ENCODE measurements at places on chromosomes 11 and 22.

DNA sequence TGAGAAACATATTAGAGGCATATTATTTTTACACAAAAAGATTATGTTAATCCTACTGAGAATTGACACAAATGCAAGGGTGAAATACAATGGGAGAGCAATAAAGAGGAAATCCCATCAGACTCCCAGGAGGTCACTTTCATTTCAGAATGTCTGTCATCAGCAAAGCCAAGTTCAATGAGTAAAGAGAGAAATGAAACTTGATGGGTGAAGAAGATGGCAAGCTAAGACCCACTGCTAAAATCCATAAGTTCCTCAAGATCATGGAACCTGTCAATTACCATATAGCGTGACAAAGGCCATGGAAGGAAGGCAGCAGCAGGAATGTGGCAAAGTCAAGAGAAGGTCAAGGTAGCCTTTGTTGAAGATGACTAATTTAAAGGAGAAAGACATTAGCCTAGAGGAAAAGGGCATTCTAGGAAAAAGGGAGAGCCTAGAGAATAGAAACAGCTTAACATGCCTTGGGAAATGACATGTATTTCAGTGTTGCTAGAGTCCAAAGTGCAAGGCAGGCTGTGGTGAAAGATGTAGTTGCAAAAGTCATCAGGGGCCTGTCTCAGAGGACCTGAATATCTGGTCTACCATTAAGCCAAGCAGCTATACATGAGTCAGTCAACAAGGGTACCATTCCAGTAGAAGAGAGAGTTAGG lies 43.1 kb downstream of the FAM168A start:
- no peak for DNase-seq

- DNase-seq = no peak
Measured at GRCh38 chr11:12811861-12812260, 137.6 kb downstream of the TEAD1 start.

- no peak for DNase-seq
Measured at GRCh38 chr22:49969751-49970527, 9.4 kb downstream of the PIM3 start.

DNA sequence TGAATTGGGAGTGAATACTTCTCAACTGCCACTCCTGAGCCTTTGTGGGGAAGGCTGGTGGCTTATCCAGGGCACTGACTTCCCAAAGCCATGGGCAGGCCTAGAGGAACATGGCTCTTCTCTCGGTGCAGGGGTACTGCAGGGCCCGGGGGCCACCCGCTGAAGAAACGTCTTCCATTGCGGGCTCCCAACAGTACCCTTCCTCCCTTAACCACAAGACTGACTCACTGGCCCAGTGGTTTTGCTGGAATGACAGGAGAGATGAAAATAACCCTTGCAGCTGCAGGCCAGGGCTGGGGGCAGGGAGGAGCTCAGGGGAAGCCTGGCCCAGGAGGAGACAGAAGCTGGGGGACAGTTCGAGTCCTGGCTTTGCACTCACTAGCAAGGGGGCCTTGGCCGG lies 13.5 kb downstream of the TXN2 start:
- peak; percentile 86 for DNase-seq

- DNase-seq = no peak
Measured at GRCh38 chr22:45682064-45682463, 10.4 kb downstream of the ATXN10 start.

- no peak for DNase-seq
Measured at GRCh38 chr11:2175659-2176058, 4.0 kb upstream of the TH start.

GRCh38 chr22:50281957-50282356 lies 11.8 kb upstream of the MAPK11 start:
- no peak for DNase-seq

DNA sequence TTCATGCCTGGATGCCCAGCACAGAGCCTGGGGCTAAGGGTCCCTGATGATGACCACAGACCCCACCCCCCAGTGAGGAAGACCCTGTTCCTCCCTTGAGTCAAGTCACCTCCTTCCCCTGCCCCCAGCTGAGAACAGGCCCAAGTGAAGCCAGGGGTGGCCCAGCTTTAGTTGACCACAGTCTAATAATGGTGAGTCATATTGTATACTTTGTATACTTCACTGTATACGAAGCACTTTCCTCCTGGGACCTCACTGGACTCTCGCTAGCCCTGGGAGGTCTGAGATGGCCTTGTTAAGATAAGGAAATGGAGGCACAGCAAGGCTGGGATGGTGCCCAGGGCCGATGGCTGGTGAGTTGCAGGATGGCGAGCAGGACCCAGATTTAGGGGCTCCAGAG lies 3.7 kb upstream of the FLRT1 start:
- DNase-seq = no peak

GRCh38 chr22:46914916-46915894 lies 152.8 kb downstream of the TBC1D22A start:
- no peak for DNase-seq

DNA sequence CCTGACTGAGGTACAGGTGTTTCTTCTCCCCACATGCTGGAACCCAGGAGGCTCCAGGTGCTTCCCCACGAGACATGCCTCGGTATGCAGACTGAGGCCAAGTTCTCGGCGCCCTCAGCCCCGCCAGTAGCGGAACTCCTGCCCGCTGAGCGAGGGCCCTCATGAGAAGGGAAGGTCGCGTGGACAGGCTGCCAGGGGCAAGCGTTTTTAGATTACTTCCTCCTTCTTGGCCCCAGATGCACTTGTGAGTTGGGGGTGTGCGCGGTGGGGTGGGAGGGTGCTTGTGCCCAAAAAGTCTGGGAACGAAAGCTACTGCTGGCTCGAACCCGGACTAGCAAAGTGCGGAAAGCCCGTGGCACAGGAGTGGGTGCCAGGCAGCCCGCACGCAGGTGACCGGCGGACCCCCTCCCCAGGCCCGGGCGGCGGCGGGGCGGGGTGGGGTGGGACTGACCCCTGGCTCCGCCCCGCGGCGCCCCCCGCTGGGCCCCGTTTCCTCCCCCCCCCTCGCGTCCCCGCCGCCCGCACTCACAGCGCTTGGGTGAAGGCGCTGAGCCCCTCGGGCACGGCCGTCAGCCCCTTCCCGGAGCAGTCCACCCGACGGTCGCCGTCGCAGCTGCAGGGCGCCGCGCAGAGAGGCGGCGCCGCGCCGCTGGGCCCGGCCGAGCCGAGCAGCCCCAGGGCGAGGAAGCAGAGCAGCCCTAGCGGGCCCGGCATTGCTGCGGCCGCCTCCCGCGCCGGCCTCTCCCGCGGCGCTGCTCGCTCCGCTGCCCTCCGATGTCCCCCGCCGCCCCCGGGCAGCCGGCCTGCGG lies 797 bp downstream of the LGR4 start:
- DNase-seq = no peak

GRCh38 chr22:38569181-38569971 lies 607 bp downstream of the DMC1 start:
- DNase-seq = no peak

DNA sequence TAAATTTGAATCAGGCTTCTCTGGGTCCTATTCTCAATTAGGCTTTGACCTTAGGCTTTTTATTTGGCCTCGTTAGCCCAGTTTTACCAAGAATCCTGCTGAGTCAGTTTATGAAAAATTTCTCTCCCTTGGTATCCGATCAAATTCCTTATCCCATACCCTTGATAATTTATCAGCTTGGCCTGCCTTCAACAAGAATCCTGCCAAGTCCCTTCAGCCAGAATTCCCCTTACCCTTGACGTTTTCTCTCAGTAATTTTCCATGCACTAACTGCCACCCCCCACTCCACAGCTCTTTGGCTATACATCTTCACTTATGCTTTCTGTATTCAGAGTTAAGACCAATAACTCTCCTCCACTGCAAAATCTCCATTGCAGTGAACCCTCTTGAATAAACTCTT lies 811.0 kb upstream of the CCDC90B start:
- DNase-seq = no peak

DNA sequence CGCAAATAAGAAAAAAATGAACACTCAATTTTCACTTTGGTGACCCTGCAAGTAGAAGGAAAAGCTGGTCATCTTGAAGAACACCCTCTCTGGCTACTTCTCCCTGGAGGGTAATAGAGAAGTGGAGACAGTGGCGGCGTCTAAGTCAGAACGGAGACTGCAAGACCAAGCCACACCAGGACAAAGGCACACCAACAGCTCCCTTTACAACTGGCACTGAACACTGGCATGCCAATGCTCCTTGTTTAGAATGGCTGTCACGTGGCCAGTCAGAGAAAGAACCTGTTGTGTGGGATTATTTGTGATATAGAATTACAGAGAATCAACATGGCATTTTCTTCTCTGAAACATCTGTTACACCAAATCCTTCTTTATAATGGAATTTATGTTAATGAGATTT lies 61.3 kb upstream of the YPEL1 start:
- no peak for DNase-seq

DNA sequence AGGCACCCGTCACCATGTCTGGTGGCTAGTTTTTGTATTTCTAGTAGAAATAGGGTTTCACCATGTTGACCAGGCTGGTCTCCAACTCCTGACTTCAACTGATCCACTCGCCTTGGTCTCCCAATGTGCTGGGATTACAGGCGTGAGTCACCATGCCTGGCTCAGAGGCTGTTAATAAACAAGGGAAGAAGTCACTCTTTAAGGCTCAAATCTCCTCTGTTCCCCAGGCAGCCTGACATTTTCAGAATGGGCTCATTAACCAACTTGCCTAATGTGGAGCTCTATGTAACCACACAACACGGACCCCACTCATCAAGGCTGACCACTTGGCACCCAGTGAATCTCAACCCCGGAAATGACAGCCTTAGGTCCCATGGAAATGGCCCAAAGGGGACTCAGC lies 24.1 kb downstream of the APOL3 start:
- no peak for DNase-seq

DNA sequence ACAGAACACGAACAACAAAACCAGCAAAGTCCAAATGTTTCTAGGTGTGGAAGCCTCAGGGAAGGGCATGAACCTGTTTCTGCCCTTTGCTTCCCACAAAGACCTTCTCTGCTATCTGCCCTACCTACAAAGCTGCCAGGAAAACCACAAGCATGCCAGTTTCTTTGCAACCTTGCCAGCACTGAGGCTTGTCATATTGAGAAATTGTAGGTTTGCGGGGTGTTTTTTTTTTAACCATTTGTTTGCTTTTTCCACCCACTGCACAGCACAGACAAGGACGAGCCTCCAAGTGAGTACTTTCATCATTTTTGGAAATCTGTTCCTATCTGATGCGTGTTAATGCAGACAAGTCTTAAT lies 12.8 kb downstream of the PARVG start:
- no peak for DNase-seq

DNA sequence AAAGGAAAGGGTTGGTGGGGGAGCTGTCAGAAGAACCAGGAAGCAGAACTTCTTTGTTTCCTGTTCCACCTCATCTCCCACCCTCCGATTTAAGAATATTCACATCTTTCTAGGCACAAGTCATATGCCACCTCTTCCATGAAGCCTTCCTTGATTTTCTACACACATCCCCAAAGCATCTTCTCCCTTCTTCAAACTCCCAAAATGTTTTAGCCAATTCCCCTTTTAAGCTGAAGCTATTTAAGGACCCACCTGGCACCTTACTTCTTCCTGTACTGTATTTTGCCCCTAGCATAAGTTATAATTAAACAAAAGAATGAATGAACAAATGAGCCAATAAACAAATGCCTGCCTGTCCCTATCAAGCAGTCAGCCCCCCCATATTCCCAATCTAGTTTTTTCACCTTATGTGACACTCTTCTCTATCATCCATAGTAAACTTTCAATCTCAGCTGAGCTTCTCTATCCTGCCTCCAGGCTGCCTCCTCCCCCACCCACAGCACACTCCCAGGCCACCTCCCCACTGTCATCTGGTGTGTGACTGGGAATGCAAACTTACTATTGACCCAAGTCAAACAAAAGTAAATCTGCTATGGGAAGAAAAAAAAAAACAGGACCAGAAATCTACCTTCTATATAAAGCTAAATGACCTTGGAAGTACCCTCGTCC lies 3.9 kb downstream of the TNKS1BP1 start:
- DNase-seq = no peak

- no peak for DNase-seq
Measured at GRCh38 chr11:73983741-73984538, 1.3 kb upstream of the UCP2 start.

DNA sequence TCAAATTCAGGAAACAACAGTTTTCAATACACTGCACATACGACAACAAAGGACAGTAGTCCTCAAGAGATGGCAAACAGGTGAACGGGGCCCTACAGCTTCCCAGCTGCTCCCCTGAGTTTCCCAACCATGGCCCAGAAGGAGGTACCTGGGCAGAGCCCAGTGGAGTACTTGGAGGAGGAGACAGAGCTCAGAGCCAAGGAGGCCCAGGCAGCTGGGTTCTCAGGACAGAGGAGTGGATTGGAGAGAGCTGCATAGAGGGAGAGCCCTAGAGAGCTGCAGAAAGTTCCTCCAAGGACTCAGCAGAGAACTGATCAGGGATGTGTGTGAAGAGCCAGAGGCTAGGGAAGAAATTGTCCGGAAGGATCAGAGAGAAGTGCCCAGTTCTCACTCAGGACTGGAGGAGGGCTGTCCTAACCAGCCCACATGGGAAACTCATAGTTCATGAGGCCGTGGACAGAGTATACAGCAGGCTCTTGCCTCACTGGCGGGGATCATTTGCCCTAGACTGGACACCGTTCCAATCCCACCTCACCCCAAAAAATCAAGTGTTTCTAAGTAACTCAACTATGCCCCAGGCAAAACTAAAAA lies 7.6 kb upstream of the ASCL2 start:
- DNase-seq = no peak

GRCh38 chr22:22841598-22841997 lies 46.0 kb upstream of the IGLL5 start:
- no peak for DNase-seq

GRCh38 chr11:123588117-123588863 lies 66.1 kb downstream of the SCN3B start:
- no peak for DNase-seq

- DNase-seq = peak; percentile 33
Measured at GRCh38 chr11:121591405-121592033, 138.8 kb upstream of the SORL1-AS1 start.

DNA sequence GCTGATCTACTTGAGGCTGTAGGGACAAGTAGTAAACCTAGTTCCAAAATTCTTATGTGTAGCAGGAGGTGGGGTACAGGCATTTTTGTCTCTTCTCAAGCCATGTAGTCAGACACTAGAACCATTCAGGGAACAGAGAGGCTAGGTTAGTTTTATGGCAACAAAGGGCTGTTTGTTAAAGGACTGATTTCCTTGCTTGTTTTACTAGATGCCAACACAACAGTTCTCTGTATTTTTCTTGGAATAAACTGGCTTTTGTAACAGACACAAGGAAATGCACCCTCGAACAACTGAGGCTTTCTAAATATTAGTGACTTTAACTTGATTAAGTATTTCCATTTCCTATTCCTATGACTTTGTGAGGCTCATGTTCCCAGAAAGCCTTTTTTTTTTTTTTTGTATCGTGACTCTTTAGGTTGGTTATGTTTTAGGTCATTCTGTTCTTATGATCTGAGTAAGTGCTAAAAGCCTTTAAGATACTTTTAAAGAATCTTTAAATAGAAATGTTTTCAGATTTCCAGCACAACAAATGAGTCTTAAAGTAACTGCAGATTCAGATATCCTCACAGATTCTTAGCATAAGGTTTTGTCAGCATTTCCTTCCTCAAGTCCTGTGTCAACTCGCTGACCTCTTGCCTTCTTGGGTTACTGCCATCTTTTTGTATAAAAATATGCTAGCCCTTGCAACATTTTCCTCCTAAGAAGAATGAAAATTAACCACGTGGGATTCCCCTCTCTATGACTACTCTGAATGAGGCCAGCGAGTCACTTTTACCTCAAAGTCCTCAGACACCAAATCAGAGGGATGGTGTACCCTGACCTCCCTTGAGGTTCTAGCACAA lies 92.5 kb downstream of the CCDC83 start:
- peak; percentile 64 for DNase-seq
